ENCODE measurements at places on chromosomes 4 and X.
A peak's percentile ranks its signal among the peaks of the same experiment; 100 is the strongest.

DNA sequence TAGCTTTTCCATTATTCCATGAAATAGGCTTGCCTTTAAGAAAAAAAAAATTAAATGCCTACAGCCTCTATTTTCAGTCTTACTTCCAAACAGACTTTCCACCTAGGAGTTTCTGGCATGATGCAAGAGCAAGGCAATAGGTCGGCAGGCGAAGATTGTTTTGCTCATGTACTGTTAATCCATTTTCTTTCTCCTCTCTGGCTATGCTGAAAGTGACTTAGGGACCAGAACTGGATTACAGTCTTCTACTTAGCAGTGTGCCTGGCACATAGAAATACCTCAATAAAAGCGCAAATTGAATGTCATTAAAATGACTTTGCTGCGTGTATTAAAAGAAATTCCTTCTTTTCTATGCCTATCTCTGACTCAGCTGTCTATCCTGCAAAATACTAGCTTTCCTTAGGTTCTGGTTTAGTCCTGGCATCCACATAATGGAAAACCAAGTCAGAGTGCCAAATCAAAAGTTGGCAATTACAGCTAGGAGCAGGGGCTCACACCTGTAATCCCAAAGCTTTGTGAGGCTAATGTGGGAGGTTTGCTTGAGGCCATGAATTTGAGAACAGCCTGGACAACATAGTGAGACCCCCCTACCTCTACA lies 51.9 kb downstream of the CC2D2A start:
- no peak for DNase-seq

DNA sequence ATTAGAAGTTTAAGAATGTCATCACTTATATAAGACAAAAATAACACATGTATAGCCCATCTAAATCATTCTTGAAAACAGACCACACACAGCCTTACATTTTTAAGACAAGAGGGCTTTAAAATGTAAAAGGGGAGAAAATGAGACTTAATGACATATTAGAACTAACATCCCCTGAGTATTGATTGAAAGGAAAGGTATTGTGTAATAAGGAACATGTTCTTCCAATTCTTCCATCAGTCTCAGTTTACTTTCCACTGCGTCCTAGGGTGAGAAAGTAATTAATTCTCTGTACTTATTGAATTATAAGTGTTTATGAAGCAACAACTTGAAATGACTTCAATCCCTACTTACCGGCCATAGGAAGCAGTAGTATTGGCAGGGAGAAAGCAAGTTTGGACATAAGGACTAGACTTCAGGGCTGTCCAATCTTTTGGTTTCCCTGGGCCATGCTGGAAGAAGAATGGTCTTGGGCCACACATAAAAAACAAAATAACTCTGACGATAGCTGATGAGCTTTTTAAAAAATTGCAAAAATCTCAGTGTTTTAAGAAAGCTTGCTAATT lies 202.7 kb upstream of the SPRY1 start:
- DNase-seq, result no peak

DNA sequence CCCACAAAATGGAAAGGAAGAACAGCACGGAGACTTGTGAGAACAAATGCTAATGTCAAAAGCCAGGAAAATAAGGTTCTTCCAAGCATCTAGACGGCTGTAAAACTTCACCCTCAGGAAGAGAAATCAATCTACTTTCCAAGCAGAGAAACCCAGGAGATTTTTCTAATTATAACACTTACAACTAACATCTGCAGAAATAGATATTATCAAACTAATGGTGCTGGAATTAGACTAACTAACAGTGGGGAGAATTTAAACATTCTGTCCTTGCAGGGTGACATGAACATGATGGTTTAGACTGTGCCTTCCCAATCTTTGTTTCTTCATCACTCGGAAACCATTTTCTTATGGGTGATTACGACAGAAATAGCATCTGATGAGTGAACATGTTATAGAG lies 40.3 kb downstream of the SOD3 start:
- no peak for DNase-seq

DNA sequence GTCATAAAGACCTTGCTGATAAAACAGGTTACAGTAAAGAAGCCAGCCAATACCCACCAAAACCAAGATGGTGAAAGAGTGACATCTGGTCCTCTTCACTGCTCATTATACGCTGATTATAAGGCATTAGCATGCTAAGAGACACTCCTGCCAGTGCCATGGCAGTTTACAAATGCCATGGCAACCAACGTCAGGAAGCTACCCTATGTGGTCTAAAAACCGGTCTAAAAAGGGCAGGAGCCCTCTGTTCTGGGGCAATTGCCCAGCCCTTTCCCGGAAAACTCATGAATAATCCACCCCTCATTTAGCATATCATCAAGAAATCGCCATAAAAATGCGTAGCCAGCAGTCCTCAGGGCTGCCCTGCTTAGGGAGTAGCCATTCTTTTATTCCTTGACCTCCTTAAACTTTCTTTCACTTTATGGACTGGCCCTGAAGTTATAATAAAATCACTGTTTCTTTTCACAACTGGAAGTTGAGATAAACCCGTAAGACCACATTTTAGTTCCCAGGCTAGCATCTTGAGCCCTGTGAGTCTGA lies 260.5 kb upstream of the FAT1 start:
- DNase-seq, result no peak

GRCh38 chr4:124903995-124904722 lies 191.6 kb upstream of the ANKRD50 start:
- DNase-seq, result no peak

DNA sequence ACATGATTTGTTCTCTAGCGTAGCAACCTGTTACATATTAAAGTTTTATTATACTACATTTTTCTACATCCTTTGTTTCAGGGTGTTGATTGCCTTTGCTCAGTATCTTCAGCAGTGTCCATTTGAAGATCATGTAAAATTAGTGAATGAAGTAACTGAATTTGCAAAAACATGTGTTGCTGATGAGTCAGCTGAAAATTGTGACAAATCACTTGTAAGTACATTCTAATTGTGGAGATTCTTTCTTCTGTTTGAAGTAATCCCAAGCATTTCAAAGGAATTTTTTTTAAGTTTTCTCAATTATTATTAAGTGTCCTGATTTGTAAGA lies 2.4 kb downstream of the ALB start:
- no peak for DNase-seq

- peak; percentile 11 for DNase-seq
Observed at GRCh38 chrX:7170898-7171297, 22.9 kb upstream of the PUDP start.

- no peak for DNase-seq
Observed at GRCh38 chr4:163922302-163922701, 427.8 kb downstream of the TMA16 start.

- DNase-seq, result no peak
Observed at GRCh38 chr4:147840838-147841738, 109.2 kb downstream of the ARHGAP10 start.

GRCh38 chr4:8724436-8725070 lies 132.0 kb downstream of the CPZ start:
- DNase-seq, result no peak

GRCh38 chr4:74374561-74375327 lies 9.8 kb downstream of the EREG start:
- no peak for DNase-seq

GRCh38 chrX:13750812-13751211 lies 16.3 kb downstream of the OFD1 start:
- no peak for DNase-seq

DNA sequence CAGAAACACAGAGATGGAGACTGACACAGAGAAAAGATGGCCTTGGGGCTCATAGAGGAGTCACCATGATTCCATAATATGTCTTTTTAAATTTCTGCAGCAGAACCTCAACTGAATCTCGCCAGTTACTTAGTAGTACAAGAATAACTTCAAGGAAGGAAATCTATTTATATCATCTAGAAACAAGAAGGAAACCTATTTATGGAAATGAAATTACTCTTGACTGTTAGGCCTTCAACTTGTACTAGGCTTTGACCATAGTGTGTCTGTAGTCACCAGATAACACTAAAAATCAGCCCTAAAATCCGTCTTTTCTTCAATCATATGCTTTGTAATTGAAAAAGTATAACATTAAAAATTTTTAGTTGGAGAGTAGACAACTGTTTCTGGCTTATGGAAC lies 740.4 kb downstream of the TRIML1 start:
- DNase-seq, result no peak

DNA sequence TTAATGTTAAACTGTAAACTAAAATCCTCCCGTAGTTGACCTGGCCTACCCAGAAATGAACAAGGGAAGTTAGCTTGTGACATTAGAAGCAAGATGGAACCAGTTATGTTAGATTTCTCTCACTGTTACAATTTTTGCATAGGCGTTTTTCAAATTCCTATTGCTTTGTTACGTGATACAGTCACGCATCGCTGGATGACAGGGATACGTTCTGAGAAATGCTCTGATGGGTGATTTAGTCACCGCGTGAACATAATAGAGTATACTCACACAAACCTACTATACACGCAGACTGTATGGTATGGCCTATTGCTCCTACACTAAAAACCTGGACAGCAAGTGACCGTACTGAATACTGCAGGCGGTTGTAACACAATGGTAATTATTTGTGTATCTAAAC lies 46.7 kb upstream of the PUDP start:
- DNase-seq, result no peak
